ENCODE measurements at places on chromosomes 7 and 10. TPM values are rescaled to one million over a fixed set of nuclear protein-coding genes. Genes with fewer than 3 reads are reported as not detected.

DNA sequence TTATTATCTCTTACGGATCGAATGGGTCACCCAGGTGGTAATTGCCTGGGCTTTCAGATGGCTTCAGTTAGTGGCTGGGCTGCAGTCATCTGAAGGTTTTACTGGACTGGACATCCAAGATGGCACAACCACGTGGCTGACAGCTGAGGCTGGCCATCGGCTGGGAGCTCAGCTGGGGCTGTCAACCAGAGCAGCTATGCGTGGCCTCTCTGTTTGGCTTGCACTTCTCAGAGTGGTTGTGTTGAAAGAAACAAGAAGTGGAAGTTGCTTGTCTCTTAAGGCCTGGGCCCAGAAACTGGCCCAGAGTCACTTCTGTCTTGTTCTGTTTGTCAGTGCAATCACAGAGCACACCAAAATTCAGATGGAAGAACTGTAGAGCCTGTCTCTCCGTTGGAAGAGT lies 5.7 kb upstream of the GDI2 start:
- DNase-seq, result no peak

GRCh38 chr10:3671386-3671955 lies 113.5 kb downstream of the KLF6 start:
- DNase-seq, result no peak

GRCh38 chr10:133123746-133124356 lies 36.1 kb downstream of the ADGRA1 start:
- peak; percentile 4 for DNase-seq

- no peak for DNase-seq
Observed at GRCh38 chr7:157279741-157280215, 57.0 kb upstream of the DNAJB6 start.

DNA sequence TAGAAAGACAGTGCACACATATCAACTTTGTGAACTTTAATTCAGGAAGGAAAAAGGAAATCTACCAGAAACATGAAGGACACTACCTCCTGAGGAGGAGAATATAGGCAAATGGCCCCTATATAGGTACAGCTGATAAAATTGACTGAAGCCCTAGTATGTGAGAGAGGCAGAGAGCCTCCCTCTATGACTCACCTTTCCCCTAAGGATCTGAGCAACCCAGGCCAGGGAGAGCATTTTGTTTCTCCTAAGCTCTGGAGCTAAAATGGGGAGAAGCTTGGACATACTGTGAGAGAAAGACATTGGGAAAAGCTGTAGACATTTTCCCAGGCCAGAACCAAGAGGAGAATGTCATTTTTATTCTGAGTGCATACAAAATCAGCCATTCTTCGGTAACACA lies 303.5 kb downstream of the AHR start:
- no peak for DNase-seq

- no peak for DNase-seq
Observed at GRCh38 chr7:542713-543500, 23.3 kb upstream of the PDGFA start.

- DNase-seq, result no peak
Observed at GRCh38 chr10:74047304-74047703, 49.4 kb downstream of the VCL start.

GRCh38 chr7:110780712-110781111 lies 310.2 kb upstream of the LRRN3 start:
- DNase-seq, result no peak

DNA sequence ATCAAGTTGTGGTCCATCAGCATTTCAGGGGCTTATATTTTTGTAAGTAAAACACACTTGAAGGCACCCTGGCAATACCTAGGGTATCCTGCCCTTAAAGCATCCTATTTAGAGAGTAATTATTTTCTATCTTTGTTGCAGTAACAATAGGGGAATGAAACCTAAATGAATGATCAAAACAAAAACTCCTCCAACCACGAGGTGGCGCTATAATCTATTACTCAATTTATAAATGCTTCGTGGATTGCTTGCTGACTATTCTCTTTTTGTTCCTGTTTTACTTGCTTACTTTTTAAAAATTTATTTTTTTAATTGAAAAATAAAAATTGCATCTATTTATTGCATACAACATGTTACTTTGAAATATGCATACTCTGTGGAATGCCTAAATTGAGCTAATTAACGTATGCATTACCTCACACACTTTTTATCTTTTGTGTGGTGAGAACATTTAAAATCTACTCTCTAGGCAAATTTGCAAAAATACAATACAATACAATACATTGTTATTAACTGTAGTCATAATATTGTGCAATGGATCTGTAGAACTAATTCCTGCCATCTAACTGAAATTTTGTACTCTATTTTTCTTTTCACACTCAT lies 147.7 kb upstream of the BMPER start:
- DNase-seq, result no peak

The FAM25C gene
- not detected for total RNA-seq

DNA sequence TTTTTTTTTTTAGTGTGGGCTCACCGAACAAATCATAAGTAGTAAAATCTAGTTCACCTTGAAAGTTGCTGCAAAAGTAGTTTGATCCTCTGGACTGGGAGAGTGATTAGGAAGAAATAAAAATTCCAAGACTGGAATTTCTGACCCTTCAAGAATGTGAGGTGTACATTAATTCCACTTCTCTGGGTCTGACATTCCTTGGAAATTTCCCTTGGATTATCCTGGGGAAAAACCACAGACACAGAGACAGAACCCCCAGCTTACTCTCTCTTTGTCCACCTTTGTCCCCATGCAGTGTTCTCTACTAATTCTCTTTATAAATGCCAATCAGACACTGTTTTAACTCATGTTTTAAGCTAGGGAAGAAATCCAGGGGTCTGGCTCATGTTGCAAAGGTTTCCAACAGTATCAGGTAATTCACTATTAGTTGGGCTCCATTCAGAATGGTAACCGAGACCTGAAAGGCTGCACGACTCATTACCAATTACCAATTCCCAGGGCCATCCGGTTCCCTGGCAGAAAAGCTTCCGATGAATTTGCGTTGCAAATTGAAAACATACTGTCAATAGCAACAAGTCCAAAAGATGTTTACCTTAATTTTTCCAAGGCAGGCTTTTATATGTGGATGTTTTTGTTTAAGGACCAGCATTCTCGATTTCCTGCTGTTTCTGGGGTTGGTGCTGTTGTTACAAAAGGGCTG lies 86.3 kb downstream of the BAMBI start:
- no peak for DNase-seq

The GLRX3 gene
- total RNA-seq, result 31.5 TPM

- no peak for DNase-seq
Observed at GRCh38 chr7:128740996-128741395, 1.8 kb downstream of the CALU start.

GRCh38 chr10:13719425-13719824 lies 132.7 kb downstream of the PRPF18 start:
- DNase-seq, result no peak

- DNase-seq, result no peak
Observed at GRCh38 chr7:21912305-21912704, 33.4 kb downstream of the CDCA7L start.

GRCh38 chr10:49189422-49189821 lies 1.2 kb upstream of the TMEM273 start:
- no peak for DNase-seq

DNA sequence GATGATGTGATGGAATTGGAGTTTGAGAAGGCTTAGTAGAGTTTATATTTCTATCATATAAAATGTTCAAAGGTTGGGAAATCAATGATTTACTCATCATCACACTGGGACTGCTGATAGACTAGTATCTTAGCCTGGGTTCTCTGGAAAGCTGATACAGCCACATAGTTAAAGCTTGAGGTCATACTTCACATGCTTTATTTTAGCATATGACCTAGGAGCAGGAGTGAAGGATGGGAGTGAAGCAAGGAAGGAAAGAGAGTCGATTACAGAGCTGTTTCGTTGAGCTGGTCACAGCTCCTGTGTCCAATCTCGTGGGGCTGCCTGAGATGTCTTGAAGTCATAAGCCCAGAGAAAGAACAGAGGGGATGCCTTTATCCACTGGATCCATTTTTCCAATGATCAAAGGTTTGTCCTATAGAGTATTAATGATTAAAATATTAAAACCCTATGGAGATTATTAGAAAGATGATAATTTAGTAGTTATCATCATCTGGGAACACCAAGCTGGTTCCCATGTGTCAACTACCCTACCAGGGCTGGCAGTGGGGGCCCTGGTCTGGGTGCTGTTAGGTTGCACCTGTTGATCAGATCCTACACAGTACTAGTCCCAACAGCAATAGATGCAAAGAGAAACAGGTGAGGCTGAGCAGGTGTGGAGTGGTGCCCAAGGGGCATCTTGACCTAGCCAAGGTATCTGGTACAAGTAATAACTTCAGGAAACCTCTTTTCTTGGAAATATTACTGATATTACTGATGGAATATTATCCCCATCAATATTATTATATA lies 77.8 kb downstream of the BAMBI start:
- no peak for DNase-seq

The RBM17 gene
- total RNA-seq, result 146 TPM

The TMEM236 gene
- total RNA-seq, result 0.07 TPM

The PRSS37 gene
- not detected for total RNA-seq

DNA sequence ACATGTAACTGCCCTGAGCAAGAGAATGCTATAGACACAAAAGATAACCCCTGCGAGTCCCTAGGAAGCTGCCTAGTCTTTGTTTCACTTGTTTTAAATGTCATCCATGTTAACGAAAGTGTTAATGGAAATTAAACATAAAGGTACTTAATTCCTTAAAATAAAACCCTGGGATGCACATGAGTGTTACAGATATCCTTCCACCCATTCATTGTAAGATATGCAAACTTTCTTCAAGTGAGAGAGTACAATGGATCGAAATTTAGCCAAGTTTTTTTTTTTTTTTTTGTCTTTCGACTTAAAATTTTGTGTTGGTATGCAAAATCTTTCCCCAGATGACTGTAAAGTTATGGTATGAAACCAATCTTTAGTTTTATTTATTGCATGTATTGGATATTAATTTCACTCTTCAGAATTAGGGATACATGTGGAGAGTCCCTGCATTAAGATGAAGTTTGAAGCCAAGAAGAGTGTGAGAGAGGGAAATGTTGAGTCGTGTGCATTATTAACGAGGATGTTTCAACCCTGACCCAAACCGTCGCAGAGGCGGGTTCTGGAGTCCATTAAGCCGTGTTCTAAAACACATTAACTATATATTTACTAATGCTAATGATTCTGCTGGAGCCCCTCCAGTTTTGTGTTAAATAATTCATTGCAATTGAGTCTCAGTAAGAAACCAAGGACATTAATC lies 1.6 kb downstream of the CDK14 start:
- DNase-seq, result no peak

The PRKAR2B gene
- 3.5 TPM for total RNA-seq

DNA sequence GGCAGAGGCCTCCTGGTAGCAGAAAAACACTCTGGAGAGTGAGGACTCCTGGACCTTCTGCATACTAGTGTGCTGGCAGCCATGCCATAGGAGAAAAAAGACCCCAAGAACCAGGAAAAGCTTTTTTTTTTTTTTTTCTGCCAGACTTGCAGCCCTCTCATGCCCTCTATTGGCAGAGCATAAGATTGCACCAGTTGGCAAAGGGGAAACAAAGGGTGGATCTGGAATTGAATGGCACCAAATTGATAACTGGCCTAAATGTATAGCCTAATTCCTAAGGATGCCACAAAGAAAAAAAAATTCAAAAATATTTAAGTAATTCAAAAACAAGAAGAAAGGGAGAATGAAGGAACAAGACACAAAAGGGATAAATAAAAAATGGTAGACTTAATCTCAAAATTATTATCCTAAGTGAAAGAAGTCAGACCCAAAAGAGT lies 112.5 kb upstream of the GHITM start:
- DNase-seq, result no peak

The CPXM2 gene
- total RNA-seq, result 0.18 TPM

The CALY gene
- 0.96 TPM for total RNA-seq

- DNase-seq, result no peak
Observed at GRCh38 chr7:116511552-116512519, 12.3 kb downstream of the CAV2 start.

DNA sequence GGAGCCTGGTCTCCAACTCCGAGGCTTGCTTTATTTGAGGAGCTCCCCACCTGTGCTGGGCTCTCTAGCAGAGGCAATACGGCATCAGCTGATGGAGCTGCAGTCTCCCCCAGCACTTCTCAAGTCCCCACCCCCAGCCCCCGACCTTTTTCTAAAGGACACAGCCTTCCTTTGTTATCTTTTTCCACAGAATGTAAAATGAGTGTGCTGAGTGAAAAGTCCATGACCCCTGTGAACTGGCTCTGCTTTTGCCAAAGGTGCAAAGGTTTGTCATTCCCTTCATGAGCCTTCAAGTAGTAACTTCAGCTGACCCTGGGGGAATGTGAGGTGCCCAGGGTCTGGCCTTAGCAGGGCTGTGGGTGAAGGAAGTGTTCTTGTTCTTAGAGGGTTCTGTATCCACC lies 25.5 kb downstream of the LRRC4 start:
- DNase-seq, result no peak

DNA sequence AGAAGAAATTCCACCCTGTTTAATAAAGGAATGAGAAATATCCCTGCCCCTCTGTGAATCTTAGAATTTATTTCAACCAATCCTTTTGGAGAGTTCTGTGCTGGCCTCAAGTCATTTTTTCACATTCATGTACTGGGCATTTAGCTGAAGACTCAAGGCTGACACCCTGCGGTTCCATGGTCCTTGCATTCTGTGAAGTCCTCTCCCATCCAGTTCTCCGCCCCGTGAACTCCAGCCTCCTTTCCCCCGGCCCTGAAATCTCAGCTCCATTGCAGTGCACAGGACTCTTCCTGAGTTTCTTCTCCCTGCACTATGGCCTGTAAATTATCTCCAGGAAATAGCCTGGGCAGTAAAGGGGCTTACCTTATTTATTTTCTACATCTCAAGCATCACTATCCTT lies 183.0 kb upstream of the KCND2 start:
- no peak for DNase-seq

GRCh38 chr7:46145412-46145811 lies 224.3 kb upstream of the IGFBP3 start:
- DNase-seq, result no peak

DNA sequence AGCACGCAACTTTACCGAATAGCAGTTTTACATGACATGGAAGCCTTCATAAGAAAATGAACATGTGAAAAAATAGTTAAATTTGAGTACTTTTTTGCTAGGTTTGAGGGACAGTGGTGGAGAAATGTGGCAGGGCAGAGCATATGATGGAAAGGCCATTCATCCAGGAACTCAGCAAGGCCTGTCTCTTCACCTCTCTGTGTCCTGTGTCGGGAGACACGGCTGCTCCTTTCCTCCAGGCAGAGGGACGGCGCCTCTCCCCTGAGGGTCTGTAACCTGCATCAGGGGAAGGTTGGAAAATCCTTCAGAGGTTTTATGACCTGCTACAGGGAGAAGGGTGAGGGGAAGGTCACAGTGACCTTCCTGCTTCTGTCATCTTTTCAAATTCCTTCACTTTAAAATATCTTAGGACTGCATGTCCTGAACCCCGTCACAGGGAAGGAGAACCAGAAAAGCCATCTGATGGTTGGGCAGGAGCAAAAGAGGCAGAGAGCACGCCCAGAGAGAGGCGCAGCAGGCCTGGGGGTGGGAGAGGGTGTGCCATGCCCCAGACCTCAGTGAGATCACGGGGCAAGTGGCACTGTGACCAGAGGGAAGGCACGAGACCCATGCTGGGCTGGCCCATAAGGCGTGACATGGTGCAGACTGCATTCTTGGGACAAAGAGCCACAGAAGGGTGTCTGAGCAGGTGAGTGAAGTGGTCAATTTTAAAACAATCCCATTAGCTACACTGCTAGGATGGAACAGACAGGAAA lies 44.0 kb downstream of the GSDME start:
- DNase-seq, result no peak

The DEPP1 gene
- 0.27 TPM for total RNA-seq

- DNase-seq, result no peak
Observed at GRCh38 chr7:18997477-18998150, 119.8 kb downstream of the TWIST1 start.

The PITX3 gene
- not detected for total RNA-seq
